ENCODE measurements at places on chromosomes 1 and 21.
A peak's percentile ranks its signal among the peaks of the same experiment; 100 is the strongest.

- DNase-seq: no peak
These were observed 3.5 kb downstream of the RO60 start for GRCh38 chr1:193062698-193063463.

GRCh38 chr1:100538913-100539835, 1.2 kb downstream of the GPR88 start:
- peak; percentile 50 for DNase-seq

DNA sequence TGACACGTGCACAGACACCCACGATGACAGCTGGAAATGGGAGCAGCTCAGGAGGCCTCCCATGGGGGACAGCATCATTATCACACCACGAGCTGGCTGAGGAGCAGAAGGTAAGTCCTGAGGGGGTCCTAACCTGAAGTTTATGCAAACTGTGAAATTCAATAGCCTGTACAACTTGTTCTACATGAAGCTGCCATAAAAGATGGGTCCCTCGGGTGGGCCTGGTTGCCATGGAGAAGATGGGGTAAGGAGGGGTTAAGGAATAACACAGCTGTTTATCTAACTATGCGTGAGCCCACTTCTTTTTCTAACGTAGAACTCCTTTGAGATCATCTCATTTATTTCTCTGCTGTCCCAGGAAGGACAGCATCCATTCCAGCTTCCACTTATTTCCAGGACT, 163.4 kb upstream of the CD34 start:
- no peak for DNase-seq

- DNase-seq: no peak
These were observed 311.3 kb downstream of the NCAM2 start for GRCh38 chr21:21309510-21309909.

- DNase-seq: no peak
These were observed 21.5 kb upstream of the COL11A1 start for GRCh38 chr1:103129796-103130195.

DNA sequence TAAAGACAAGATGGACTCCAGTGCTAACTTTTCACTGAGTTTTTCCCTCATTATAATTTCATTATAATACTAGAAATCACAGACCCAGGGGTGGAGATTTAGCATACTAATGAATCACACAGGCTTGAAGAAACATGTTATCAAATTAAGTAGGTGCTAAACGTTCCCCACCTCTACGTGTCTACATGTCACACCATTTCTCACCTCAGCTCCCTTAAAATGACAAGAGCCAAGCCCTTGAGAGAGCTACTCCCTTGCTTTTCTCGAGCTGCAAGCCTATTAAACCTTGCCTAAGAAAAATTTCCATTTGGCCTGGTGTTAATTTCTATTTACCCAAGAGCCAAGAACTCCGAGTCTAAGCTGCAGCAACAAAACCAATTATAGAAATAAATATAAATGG, 396.3 kb upstream of the NEGR1 start:
- no peak for DNase-seq

DNA sequence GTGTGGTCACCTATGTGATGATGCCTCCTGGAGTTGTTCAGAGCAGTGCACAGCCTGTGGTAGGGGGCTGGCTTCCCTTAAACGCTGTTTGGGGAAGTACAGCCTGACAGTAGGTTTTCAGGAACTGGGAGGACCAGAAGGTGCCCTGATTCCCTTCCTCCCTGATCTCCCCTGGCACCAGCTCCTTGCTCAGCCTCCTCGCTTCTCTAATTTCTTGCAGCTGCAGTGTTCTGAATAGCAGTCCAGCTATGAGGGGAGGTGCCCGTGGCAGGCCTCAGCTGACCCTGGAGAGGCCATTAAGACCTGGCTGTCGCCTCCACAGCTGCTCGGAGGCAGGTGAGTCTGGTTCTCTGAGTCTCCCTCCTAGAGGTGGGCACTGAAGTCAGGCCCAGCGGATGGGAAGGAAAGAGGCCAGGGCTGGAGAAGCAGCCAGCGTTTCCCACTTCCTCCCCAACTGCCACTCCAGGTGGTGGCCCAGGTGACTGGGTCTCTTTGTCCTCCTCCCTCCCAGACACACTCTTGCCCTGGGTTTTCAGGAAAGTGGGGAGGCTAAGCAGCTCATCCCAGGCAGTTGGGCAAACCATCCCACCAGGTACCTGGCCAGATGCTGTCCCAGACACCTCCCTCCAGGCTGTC, 52.0 kb upstream of the RPL11 start:
- DNase-seq: no peak

- no peak for DNase-seq
These were observed 7.9 kb downstream of the PTGER3 start for GRCh38 chr1:71039661-71040262.

GRCh38 chr1:224302947-224303346, 27.0 kb downstream of the NVL start:
- no peak for DNase-seq

All from activated CD4-positive, alpha-beta memory T cell treated with anti-CD3 and anti-CD28 coated beads for 36 hours (primary cell).